Posterior vena cava (tissue), 2 donors: ENCODE measurements at places on chromosomes 7 and 10. TPM values are rescaled to one million over a fixed set of nuclear protein-coding genes. Genes with fewer than 3 reads are reported as not detected.

IFRD1 gene
- 58.3 TPM for total RNA-seq

SLC16A12 gene
- total RNA-seq = 0.57 TPM

RBM20 gene
- 2.0 TPM for total RNA-seq

MLXIPL gene
- total RNA-seq = 14.0 TPM

NRCAM gene
- 1.5 TPM for total RNA-seq

CHRM2 gene
- total RNA-seq = not detected

DYNC1I1 gene
- total RNA-seq = 15.8 TPM

GHRHR gene
- total RNA-seq = 1.2 TPM

RADIL gene
- total RNA-seq = 4.3 TPM

CRTAC1 gene
- 24.5 TPM for total RNA-seq

CAMK2G gene
- 78.8 TPM for total RNA-seq

TMEM248 gene
- total RNA-seq = 82.1 TPM

RAB18 gene
- total RNA-seq = 94.7 TPM

KIF11 gene
- 1.1 TPM for total RNA-seq

OR2A42 gene
- 0.14 TPM for total RNA-seq

SPDYE9 gene
- total RNA-seq = not detected

TAS2R41 gene
- total RNA-seq = 0.46 TPM

SPAM1 gene
- not detected for total RNA-seq

DGKB gene
- 1.5 TPM for total RNA-seq
